ENCODE measurements at places on chromosomes 12 and 14.

DNA sequence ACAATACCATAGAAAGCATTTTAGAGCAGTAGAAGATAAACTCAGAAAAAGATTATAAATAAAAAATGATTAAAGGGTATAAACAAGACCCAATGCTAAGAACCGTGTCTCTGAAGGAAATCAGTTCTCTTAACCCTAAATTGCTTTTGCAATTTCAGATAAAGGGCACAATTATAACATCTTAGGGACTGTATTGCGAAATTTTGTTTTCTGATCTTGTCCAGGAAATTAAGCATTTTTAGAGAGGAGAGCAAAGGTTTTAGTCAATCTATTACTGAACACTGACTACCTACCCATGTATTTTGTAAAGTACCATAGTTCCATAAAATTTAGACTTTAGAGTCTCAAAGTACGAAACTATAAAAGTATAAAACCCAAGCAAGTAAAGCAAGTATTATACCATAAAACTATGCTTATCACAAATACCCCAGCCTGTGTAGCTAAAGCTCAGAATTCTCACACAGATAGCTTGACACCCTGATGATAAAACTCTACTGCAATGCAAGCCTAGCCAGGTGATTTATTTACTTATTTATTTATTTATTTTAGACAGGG lies 6.8 kb upstream of the CHPT1 start:
- DNase-seq, result no peak

DNA sequence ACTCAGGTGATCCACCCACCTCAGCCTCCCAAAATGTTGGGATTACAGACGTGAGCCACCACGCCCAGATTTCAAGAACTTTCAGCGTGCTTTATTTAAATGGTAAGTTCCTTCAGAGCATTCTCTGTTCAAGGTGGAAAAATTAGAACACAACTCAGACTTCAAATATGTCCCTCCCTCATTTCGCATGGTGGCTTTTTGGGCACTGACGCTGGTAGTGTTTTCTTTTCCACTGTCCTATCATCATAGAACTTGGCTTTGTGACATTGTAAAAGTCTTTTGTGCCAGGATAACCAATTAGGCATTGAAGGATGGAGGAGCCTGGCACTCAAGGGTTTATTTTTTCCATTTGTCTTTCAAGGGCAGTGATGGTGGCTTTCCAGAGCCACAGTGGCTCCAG lies 190.8 kb downstream of the NUAK1 start:
- DNase-seq, result no peak

GRCh38 chr14:99664937-99665273 lies 19.2 kb upstream of the CYP46A1 start:
- no peak for DNase-seq

GRCh38 chr14:89036371-89036770 lies 211.9 kb downstream of the TTC8 start:
- no peak for DNase-seq

DNA sequence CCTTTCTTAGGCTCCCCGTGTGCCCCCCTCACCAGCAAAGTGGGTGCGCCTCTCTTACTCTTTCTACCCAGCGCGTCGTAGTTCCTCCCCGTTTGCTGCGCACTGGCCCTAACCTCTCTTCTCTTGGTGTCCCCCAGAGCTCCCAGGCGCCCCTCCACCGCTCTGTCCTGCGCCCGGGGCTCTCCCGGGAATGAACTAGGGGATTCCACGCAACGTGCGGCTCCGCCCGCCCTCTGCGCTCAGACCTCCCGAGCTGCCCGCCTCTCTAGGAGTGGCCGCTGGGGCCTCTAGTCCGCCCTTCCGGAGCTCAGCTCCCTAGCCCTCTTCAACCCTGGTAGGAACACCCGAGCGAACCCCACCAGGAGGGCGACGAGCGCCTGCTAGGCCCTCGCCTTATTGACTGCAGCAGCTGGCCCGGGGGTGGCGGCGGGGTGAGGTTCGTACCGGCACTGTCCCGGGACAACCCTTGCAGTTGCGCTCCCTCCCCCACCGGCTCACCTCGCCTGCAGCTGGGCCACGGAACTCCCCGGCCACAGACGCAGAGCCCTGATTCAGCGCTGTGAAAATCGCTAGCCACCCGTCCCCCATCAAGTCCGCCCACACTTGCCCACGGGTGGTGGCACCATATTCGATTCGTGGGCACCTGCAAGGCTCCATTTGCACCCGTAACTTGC lies 1.3 kb downstream of the TMEM233 start:
- no peak for DNase-seq
